Suppressor macrophage (primary cell): ENCODE measurements at places on chromosomes 6 and 20.

DNA sequence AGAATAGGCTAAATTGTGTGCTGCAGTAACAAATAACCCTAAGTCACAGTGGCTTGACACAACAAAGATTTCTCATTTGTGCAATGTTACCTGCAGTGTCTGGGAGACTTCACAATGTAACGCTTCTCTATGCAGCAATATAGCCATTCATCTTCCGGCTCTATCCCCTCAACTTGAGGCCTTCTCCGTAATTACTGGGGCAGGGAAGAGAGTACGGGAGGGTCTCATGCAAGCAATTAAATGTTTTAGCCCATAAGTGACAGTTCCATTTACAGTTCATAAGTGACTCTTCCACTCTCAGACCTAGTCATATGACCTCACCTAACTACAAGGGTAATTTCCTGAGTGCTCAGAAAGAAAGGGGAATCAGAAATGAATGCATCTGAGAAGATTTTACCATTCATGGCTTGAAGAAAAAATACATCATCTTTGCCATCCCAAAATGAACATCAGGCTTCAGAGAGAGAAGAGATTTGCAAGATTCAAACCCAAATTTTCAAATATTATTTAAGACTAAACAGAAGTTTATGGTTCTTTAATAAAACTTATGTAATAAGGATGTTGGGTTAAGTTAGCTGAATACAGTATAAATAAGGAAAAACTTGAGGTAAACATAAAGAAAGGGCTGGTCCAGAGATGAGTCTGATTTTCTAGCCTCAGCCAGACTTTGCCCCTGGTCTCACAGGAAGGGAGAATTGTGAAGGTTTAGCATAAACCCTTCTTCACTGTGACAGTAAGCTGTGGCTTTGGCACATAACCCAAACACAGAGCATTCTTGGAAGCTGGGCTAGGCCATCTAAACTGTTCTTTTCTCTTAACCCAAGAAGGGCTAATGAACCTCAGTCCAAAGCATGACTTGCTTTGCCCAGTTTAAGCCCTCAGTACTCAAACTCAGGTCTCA, 13.3 kb downstream of the GPR6 start:
- DNase-seq: no peak

DNA sequence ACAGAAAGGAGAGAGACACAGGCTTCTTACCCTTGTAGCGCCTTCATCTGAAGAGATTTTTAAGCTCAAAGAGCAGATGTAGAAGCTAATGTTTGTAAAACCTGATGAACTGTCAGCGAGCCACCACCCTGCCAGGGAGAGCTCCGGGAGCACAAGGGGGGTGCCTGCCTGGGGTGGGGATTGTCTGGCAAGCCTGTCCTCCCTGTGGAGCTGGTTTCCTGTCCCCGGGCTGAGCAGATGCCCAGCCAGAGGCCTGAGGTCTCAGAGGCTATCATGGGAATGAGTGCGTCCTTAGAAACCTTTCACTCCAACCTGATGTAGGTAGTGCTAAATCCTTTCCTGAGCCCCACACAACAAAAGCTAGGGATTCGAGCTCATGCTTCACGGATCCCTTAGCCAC, 41.9 kb upstream of the NR2E1 start:
- DNase-seq: no peak

- DNase-seq: no peak
These were observed 41.6 kb upstream of the DUSP22 start for GRCh38 chr6:250676-251075.

DNA sequence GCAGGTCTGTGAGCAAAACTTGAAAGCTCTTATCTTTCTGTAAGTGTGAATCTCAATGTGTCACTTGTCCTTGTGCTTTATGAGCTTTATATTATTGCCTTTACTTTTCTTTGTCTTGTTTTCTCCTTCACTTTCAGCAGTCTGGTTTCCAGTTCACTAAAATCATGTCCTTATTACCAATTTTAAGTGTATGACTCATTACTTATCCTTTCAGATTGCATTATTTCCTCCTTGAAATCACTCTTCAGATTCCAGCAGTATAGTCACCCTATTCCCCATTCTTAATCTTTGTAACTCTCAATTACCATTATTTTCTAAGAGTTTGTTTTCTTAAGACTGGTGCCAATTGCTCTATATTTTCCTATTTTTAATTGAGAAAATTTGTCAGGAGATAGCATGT, 117.4 kb upstream of the GRIK2 start:
- no peak for DNase-seq

DNA sequence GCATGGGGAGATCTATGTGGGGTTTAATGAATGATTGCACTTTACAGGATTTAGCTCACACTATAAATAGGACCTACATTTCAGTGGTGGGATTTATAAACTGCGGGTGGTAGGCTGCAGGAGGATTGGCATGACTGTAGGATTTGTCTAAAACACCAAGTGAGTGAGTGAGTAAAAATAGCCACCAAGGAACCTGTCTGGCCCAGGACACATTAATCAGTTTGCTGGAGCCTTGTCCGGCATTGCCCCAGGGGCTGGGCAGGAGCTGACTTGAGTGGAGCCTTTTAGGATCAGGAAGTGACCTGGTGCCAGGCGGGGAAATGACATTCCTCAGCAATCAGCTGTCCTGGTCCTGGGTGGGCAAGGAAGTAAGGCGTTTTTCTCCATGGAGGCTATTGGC, 278.7 kb upstream of the PRND start:
- no peak for DNase-seq

DNA sequence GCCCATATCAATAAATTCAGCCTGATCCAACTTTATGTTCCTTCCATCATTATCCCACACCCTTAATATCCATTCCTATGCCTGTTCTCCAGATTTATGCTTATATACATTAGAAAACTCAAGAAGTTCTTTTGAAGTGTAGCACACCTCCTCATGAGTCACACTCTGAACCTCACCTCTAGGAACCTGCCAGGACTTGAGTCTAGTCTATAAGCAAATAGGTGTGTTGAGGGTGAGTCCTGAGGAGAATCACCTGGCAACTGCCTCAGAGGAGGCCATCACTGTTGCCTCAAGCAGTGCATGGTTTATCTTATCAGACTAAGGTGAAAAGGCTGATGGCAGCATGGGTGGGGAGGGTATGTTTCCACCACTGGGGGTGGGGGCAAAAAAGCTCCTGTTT, 496.7 kb downstream of the C6orf118 start:
- no peak for DNase-seq

- DNase-seq: no peak
These were observed 35.6 kb downstream of the UTRN start for GRCh38 chr6:144320741-144321140.

DNA sequence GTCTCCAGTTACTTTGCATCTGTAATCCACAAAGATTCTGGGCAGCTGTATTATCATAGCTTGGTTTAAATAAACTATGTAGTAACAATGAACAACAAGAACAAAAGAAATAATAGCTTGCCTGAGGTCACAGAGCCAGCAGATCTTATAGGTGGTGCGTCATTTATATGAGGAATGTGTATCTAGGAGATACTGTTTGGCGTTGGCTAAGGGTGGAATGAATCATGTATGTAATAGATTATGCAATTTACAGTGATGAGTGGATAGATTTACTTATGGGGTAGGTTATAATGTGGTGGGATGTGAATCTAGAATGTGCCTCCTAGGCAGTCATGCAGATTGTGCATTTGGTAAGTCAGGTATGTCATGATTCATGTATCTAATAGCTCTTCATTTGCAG, 42.8 kb downstream of the HNF4A start:
- no peak for DNase-seq

GRCh38 chr20:59748619-59749191, 144.4 kb downstream of the PHACTR3 start:
- DNase-seq: no peak

DNA sequence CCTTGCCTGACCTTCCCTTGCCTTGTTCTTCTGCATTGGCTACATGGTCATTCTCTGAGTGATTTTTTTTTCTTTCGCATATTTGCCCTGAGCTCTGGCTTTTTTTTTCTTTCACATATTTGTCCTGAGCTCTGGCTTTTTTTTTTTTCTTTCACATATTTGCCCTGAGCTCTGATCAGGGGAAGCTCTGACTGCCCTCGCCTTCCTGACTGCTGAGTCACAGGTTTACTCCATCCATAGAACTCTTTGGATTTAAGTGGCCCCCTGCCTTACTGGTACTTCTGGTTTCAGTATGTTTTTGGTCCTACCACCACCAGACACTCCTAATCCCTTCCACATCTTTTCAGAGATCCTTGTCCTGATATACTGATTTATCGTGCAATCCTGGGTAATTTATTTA, 201.1 kb downstream of the OGFRL1 start:
- DNase-seq: peak; percentile 32

GRCh38 chr6:140230282-140230681, 855.8 kb upstream of the CITED2 start:
- no peak for DNase-seq

GRCh38 chr20:10322073-10323012, 103.7 kb downstream of the SNAP25 start:
- DNase-seq: no peak

GRCh38 chr6:158963020-158963808, 36.8 kb downstream of the RSPH3 start:
- DNase-seq: no peak

DNA sequence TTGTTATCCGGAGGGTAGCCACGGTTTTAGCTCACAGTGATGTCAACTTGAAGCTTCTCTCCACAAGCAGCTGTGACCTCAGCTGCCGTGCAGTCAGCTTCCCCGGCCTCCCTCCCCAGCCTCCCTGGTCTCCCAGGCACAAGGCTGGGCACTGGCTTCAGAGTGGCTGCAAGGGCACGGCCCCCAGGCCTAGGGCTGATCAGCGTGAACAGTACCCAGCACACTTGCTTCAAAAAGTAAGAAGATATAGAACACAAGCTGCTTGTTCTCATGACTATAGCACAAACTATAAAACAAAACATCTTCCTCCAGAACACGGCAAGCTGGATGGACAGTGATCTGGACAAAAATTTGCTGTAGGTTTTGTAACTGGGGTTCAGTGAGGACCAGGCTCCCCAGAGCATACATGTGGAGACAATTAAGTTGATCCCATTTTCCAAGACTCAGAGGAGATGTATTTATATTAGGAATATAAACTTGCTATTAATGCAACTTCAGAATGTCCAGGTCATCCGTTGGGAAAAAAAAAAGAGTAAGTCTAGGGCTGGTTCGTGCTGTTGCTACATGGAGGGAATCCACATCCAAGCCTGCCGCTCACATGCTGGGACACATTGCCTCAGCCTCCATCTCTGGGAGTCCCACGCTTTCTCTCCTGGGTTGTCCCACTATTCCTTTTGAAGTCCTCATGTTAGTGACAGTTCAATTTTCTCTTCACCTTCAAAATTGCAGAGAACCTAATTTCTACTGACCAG, 199.4 kb upstream of the THBS2 start:
- DNase-seq: no peak

GRCh38 chr6:150403458-150404246, 34.8 kb downstream of the IYD start:
- DNase-seq: no peak

GRCh38 chr6:72504406-72504805, 117.5 kb upstream of the KCNQ5 start:
- no peak for DNase-seq

- DNase-seq: no peak
These were observed 87.0 kb upstream of the SUPT3H start for GRCh38 chr6:45464685-45465084.

- DNase-seq: no peak
These were observed 82.1 kb upstream of the CARMIL1 start for GRCh38 chr6:25197111-25197510.

- peak; percentile 52 for DNase-seq
These were observed 102.7 kb downstream of the SLC23A2 start for GRCh38 chr20:4898282-4899244.

- DNase-seq: no peak
These were observed 170.7 kb upstream of the KCNK16 start for GRCh38 chr6:39493174-39493573.
